Astrocyte of the spinal cord (primary cell): ENCODE measurements at places on chromosomes 1 and 21.

- no peak for DNase-seq
Measured at GRCh38 chr1:221783437-221783836, 41.5 kb upstream of the DUSP10 start.

GRCh38 chr1:207051191-207051943, at the start of gene YOD1:
Gene YOD1, minus strand, starts transcription at chr1:207051208. Its CDS starts 178 bp downstream, at chr1:207051030.
- no peak for DNase-seq

DNA sequence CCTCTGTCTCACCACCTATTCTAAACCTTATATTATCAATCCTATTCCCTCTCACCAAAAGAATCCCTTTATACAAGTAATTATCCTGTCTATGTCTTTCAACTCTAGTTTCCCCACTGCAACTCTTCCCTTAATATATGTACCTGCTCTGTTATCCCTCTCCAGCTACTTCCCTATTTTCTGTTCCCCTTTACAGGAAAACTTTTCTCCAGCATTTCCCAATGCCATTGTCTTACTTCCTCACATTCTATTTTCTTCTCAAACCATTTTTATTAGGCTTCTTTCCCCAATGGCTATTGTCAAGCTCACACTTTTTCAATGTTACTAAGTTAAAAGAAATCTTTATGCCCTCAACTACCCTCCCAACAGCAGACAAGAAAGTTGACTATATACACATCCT, 11.6 kb downstream of the DPYD start:
- no peak for DNase-seq

GRCh38 chr1:22408230-22408629, 43.4 kb upstream of the ZBTB40 start:
- no peak for DNase-seq

DNA sequence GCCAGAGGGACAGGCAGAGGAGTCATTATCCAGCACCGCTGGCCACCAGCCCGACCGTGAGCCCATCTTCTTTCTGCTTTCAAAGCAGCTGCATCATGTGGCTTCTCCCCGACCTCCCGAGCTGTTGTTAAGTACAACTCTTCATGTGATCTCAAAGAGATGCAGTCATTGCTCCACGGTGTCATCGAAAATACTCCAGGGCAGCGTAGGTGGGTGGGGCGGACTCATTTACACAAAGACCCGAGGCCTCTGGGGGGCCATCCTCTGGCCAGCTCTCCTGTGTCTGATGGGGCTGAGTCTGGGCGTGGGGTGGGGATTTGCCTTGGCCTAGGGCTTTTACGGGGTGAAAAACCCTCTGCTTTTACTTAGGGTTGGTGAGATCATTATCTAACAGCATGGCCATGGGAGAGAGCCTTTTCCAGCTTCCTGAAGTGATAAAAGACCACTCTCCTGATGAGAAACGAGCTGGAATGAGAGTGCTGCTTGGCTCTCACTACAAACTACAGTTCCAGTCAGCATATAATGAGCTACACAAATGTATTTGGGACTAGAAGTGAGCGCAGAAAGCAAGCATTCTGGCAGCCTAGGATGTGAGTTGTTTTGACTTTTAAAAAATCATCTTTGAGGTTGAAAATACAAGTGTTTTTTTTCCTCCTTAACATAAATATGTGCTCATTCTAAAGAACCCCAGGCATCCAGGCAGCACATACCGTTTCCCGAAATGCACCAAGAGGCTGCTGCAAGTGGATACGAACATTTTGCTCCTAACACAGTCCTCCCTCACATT, 165.0 kb downstream of the RHOU start:
- DNase-seq: peak; percentile 52

GRCh38 chr1:76164165-76164564, 89.6 kb downstream of the ST6GALNAC3 start:
- no peak for DNase-seq
